ENCODE measurements at places on chromosomes 6 and 20.
A peak's percentile ranks its signal among the peaks of the same experiment; 100 is the strongest.

DNA sequence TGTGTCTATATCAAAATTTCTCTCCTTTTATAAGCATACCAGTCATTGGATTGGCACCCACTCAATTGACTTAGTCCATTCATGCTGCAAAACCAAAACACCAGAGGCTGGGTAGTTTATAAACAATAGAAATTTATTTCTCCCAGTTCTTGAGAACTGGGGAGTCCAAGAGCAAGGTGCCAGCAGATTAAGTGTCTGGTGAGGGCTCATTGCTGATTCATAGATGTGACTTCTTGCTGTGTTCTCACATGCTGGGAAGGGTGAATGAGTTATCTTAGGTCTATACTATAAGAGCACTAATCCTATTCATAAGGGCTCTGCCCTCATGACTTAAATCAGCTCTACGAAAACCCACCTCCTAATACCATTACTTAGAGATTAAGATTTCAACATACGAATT is 501.4 kb downstream of the EPM2A start:
- DNase-seq: no peak

DNA sequence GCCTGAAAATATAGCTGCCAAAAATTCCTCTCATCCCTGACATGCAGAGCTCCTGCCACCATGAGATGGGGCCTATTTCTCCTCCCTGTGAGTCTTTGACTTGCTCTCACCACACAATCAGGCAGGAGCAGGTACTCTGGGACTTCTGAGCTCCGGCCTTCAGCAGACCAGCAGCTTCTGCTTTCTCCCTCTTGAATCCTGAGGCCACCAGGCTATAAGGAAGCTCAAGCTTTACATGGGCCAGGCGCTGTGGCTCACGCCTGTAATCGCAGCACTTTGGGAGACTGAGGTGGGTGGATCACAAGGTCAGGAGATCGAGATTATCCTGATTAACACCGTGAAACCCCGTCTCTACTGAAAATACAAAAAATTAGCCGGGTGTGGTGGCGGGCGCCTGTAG is 238.7 kb upstream of the RREB1 start:
- DNase-seq: no peak

DNA sequence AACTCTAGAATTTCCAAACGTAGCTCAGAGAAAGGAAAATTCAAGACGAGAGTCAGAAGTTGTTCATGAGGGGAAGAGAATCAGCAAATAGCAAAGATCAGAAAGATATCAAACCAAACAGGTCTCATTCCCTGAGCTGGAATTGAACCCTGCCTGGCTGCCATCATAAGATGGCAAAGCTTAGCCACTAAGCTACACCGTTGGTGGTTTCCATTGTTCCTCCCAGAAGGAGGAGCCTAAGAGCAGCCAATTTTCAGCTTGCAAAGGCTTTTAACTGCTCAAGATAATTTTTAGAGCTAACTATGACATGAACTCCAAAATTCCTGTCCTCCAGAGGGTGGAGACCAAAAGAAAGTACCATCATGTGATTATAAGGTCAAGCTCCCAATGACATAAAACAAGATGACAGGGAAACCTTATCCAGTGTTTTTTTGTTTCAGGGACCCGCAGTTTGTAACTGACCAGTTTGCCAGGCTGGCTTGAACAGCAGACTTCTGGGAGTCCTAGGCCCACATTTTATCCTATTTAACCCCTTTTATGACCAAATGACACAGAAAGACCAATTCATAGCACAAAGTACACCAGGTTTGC is 55.9 kb downstream of the COL11A2 start:
- no peak for DNase-seq

- DNase-seq: no peak
Observed at GRCh38 chr6:11706171-11706570, 72.4 kb downstream of the ADTRP start.

DNA sequence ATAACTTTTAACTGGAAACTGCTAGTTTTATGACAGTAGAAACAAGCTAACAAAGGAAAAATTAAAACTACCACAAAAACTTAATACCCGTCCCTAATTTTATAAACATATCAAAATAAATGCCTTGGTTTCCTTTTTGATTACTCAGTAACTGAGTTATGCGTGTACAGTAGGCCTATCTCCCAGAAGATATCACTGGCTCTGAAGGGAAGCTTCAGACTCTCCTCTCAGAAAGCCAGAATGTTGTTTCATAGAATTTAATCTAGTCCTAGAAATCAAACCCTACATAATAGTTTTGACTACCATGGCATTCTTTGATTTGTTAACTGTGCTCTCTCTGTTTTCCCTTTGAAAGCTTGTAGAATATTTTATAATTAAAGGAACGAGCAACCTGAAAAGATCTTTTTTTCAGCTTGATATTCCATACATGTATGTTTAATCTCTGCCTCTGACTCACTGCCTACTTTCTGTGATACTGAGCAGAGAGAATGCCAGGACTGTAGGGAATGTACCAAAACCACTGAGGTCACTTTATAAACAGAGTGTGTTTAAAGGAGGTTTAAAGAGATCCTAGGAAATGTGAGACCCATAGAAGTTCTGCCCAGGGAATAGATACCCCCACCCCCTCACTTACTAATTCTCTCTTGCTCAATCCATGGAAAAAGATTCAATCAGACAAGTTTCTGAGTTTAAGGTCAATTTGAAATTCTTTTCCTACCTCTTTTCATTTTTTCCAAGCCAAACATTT is 311.5 kb downstream of the HDGFL1 start:
- DNase-seq: peak; percentile 94

DNA sequence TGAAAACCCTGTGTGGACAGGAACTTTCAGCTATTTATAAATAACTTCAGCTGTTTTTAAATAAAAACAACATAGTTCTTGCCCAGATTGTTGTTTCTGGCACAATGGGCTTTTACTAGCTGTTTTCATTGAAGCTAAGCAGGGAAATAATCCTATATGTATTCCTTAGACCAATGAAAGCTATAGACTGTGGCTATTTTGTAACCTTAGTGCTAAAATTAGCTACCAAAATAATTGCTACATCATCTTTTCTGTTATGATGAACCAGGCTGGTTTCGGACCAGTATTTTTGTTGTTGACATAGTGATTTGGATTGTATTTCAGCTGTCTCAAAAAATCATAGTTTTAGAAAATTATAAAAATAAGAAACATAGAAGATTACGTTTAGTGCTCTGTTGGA is 13.7 kb downstream of the PHF3 start:
- peak; percentile 50 for DNase-seq

- peak; percentile 88 for DNase-seq
Observed at GRCh38 chr20:47576516-47577033, 74.9 kb downstream of the NCOA3 start.

DNA sequence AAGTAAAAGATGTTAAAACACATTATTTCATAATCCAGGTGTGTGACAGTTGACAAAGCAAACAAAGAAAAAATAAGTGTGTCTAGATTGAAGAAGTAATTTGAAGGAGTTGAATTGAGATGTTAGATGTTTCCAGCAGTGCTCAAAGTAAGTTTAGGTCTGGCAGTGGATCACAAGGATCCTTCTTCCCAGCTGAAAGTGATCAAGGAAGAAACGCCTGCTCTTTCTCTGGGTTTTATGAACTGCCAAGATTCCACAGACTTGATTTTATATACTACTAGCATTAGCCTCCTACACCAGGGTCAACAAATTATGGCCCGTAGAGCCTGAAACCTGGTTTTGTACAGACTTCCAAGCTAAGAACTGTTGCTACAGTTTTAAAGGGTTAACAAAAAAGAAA is 30.3 kb downstream of the STX7 start:
- no peak for DNase-seq

DNA sequence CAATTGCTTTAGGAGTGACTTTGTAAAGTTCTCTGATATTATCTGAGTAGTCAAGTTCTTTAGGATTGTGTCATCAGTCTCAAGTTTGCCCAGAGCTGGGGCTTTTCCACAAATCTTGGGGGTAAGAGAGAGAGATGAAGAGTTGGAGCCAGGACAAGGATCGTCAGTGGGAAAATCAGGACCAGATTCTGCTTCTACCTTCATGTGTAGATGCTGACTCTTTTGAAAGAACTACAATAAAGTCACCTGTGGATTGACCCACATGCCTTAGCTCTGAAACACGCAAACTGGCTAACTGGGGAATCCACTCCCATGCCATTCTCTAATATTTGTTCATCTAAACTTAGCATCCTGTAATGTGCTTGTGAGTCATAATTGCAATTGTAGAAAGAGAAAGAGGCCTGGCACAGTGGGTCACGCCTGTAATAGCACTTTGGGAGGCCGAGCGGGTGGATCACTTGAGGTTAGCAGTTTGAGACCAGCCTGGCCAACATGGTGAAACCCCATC is 15.6 kb upstream of the BICRAL start:
- DNase-seq: no peak

DNA sequence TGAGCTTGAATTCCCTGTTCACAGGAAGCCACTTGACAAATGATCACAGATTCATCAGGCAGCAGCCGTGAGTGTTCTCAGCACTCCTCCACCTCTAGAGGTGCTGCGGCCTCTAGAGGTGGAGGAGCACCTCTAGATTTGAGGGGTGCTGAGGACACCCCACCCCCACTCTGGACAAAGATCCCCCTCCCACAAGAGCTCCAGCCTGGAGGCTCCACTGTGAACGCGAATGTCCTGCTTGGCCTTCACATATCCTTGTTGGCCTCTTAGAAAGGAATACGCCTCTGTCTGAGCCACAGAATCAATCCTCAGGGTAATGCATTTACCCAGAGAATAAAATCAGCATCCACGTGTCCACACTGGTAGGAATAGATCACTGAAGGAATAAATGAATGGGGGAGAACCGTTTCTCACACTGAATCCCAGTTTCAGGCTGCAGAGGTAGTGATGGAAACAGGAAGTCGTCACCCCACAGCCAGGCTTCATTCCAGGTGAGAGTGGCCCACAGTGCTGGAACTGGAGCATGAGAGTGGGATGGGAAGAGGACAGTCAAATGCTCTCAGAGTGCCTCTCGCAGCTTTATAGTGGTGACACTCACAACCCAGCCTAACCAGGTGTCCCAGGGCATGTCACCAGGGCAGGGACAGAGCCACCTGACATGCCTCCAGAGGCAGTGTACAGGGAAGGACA is 16.6 kb downstream of the NPEPL1 start:
- no peak for DNase-seq

DNA sequence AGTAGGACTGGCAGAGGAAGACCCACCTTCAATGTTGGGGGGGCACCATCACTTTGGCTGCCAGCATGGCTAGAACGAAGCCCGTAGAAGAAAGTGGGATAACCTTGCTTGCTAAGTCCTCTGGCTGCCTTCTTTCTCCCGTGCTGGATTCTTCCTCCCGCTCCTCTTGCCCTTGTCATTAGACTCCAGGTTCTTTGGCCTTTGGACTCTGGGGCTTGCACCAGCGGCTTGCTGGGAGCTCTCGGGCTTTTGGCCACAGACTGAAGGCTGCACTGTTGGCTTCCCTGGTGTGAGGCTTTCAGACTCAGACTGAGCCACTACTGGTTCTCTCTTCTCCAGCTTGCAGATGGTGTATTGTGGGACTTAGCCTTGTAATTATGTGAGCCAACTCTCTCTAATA is 28.2 kb downstream of the GSTA2 start:
- DNase-seq: no peak
